B cell (primary cell): ENCODE measurements at places on chromosomes 4 and X. TPM values are rescaled to one million over a fixed set of nuclear protein-coding genes. Genes with fewer than 3 reads are reported as not detected.

GRCh38 chr4:41670982-41671381 lies 77.5 kb downstream of the PHOX2B start:
- DNase-seq, result no peak

GRCh38 chr4:48173056-48173991 lies 39.3 kb upstream of the TXK start:
- DNase-seq, result no peak

GRCh38 chr4:77197361-77197760 lies 40.4 kb downstream of the CCNG2 start:
- no peak for DNase-seq

Gene ZNF595
- 16.8 and 20.4 TPM in 2 replicates for total RNA-seq

Gene ACSL4
- 29.1 and 38.6 TPM in 2 replicates for total RNA-seq
